ENCODE measurements at places on chromosomes 13 and 19.

DNA sequence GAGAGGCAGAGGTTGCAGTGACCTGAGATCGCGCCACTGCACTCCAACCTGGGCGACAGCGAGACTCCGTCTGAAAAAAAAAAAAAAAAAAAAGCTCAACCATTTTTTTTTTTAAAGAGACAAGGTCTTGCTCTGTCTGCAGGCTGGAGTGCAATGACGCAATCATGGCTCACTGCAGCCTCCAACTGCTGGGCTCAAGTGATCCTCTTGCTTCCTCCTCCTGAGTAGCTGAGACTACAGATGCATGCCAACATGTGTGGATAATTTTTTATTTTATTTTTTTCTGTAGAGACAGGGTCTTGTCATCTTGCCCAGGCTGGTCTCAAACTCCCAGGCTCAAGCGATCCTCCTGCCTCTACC, 10.3 kb downstream of the EHD2 start:
- peak; percentile 79 for DNase-seq

DNA sequence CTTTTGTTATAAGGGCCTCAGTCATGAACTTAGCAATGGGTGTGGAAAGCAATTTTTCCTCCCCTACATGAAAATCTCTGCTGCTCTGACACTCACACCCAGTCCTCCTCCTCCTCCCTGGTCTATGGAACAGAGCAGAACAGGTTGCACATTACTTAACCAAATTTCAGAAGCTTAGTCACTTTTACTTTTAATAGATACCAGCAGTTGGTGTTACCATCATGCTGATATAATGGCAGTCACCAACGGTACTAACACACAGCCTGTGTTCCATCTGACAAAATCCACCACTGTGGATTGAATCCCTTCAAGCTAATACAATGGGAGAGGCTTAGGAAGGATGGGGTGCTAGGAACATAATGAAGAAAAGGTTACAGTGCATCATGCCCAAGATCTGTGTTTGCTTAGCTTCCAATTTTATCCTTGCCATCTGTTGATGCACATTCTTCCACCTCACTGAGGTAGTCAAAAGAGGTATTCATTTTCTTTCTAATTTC, 9.8 kb downstream of the TPT1 start:
- DNase-seq, result no peak

DNA sequence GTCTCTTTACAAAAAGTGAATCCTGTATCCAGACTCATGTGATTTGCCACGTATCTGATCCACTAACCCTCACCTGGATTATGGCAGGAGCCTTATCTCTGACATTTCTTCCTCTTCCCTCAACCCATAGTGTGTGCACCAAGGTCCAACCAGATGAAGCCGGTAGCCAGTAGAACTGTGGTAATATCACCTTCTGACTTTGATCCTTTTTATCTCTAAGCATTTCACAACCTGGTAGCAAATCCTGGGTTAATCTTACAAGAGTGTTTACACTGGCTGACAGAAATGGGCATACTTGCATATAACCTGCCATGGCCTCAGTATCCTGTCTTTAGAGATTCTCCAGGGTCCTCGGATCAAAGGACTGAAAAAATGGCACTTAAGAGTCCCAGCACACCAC, 1.9 kb downstream of the ZNF417 start:
- DNase-seq, result no peak

DNA sequence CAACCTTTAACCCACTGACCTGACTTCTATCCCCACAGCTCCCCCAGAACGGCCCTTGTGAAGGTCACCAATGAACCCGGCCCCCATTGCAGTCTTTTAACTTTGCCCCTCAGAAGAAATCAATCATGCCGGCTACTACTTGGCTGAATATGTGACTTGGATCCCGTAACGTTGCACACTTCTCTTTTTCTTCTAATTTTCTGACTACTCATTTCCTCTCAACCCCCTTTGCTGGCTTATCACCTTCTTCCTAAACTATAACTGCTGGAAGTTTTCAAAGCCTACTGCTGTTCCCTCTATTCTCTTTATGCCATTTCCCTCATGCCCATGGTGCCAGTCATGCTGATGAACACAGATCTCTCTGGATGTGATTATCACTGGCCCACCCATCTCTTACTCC, 367.6 kb downstream of the DNAJC15 start:
- DNase-seq, result peak; percentile 32

DNA sequence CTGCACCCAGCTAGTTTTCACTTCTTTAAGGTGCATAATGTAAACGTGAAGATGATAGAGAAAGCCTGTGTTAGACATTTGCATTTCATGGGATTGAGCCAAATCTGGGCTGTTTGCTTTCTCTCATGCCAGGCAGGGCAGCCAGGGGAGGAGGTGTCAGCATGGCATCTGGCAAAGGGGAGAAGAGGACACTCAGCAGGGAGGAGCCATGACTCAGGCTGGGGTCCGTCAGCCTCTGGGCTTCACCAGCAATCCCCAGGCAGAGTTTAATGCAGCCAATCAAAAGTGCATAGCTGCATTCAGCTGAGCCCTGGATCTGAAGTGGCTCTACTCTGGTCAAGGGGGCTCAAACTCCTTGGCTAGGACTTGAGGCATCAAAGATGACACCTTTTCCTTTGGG, 23.5 kb downstream of the EBPL start:
- DNase-seq, result no peak

DNA sequence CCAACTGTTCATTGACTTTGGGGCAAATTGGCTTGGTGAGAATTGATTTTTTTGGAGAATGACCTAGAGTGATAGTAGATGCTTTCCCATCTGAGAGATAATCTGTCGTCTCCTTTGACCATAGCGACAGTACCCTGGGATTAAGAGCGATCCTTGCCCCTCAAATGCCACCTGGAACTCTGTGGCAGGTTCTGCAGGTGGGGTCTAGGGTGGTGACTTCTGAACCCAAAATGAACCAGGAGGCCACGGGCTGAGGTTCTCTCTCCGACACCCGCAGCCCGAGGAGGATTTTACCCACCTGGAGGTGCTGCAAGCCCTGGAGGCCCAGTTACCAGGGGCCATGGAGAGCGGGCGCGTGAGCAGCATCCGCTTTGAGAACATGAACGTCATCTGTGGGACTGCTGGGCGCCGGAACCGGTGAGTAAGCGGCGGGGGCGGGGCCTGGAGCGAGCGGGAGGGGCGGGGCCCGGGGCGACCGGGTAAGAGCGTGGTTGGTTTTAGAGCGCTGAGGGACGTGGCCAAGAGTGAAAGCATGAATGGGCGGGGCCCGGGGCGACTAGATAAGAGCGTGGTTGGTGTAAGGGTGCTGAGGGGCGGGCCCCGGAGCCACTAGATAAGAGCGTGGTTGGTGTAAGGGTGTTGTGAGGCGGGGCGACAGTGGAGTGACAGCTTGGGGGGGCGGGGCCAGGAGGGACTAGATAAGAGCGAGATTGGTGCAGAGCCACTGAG, 8.6 kb downstream of the C19orf81 start:
- peak; percentile 91 for DNase-seq

GRCh38 chr13:44498969-44499368, 77.2 kb downstream of the TSC22D1 start:
- no peak for DNase-seq

DNA sequence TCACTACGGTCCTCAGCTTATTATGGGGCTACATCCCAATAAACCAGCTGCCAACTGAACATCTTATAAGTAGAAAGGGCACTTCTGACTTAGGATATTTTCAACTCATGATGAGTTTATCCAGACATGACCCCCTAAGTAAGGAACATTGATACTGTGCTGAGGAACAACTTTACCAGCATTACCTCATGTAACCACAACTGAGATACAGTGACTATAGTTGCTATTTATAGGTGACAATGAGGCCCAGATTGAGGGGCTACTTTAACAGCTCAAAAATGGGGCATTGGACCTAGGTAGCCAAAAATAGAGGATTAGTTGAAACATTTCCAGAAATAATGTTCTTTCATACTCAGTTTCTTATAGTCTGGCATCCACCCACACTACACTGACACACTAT, 26.8 kb downstream of the SKA3 start:
- DNase-seq, result no peak

DNA sequence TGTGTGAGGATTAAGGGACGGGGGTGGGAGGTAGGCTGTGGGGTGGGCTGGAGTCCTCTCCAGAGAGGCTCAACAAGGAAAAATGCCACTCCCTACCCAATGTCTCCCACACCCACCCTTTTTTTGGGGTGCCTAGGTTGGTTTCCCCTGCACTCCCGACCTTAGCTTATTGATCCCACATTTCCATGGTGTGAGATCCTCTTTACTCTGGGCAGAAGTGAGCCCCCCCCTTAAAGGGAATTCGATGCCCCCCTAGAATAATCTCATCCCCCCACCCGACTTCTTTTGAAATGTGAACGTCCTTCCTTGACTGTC, 5.5 kb downstream of the FOSB start:
- no peak for DNase-seq

DNA sequence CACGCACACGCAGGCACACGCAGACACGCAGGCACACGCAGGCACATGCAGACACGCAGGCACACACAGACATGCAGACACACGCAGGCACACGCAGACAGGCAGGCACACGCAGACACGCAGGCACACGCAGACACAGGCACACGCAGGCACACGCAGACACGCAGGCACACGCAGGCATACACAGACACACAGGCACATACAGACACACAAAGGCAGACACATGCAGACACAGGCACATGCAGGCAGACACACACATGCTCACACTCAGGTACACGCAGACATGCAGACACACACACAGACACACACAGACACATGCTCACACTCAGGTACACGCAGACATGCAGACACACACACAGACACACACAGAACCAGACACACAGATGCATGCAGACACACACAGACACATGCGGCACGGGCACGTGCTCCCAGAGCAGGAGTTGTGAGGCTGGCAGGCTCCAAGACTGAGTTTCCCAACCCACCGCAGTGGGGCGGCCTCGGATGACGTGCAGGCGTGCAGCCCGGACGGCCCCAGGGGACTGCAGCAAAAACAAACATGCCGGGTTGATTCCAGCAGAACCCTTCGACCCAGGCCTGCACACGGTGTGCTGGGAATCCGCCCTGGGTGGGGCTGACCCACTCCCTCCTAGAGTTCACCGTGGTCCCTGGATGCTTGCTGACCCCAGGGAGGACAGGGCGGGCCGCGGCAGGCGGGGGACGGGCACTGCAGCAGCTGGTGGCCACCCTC, 100.0 kb downstream of the GADD45B start:
- DNase-seq, result no peak

DNA sequence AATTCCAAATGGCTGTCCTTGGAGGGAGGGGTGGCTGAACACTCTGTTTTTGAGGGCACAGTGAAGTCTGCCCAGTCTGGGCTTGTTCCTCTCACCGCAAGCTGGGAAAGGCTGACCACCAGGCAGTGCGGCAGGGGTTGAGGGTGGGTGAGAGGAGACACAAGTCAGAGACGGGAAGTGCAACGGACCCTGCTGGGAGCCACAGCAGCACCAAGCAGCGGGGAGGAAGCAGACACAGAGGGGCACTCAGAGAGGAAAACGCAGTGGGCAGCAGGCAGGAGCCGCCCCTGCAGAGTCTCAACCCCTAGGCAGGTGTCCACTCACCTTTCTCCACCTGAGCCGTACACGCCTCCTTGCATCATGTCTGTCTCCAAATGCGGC, 15.6 kb downstream of the AKAP8L start:
- DNase-seq, result no peak

- peak; percentile 51 for DNase-seq
Observed at GRCh38 chr19:51123802-51124201, 904 bp upstream of the SIGLEC9 start.

GRCh38 chr13:99871249-99871898, 100.2 kb downstream of the ZIC5 start:
- DNase-seq, result no peak

DNA sequence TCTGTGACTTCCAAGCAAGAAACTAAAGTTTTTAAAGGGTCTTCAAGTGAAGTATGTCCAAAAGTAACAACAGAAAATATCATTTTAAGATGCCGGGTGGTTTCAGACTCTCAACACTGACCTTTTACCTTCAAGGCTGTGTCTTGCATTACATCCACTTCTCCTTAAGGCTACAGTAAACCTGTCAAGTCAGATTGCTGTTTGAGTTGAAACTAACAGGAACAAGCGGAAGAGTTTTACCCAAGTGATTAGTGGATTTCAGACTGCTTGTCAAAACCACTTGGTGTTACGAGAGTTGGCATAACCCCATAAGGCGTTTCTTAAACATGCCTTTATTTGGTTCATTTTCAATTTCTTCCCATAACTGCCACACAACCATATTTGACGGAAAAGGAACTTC, 283.1 kb downstream of the DCT start:
- DNase-seq, result no peak

- peak; percentile 16 for DNase-seq
Observed at GRCh38 chr13:47794963-47795362, 206.1 kb downstream of the SUCLA2 start.

- DNase-seq, result no peak
Observed at GRCh38 chr13:35499196-35499662, 22.7 kb upstream of the MAB21L1 start.

- DNase-seq, result no peak
Observed at GRCh38 chr19:31372246-31372781, 23.1 kb upstream of the TSHZ3 start.

DNA sequence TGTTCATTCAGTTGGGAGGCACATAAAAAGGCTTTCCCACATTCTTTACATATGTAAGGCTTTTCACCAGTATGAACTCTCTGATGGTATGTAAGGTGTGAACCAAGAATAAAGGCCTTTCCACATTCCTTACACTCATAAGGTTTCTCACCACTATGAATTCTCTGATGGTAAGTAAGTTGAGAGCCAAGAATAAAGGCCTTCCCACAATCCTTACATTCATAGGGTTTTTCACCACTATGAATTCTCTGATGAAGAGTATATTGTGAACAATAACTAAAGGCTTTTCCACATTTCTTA, 29.3 kb downstream of the ZNF571 start:
- DNase-seq, result no peak

GRCh38 chr19:18612772-18613588, at the start of gene TMEM59L:
TMEM59L (plus strand) TSS chr19:18612870; CDS start chr19:18612959, 89 bp downstream.
- no peak for DNase-seq

DNA sequence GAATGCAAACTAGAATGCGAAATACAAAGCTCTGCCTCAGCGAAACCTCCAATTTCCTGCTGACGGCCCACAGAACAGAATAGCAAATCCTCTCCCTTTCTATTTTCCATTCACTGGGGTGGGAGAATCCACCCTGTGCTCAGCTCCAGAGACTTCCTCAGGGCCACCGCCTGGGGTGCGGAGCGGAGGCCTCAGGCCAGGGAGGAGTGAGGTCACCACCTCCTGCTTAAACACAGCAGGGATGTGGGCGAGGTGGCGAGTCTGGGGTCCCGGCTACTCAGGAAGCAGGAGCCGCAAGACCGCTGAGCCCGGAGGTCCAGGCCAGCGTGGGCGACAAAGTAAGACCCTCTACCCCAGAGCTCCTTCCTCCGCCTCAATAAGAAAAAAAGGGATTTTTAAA, 666 bp upstream of the ZNF320 start:
- no peak for DNase-seq

All from suppressor macrophage treated with lipopolysaccharide for 4 hours (primary cell).